Activated CD4-positive, alpha-beta T cell treated with anti-CD3 and anti-CD28 coated beads, Interleukin-2, amount 50 U/mL, for 1 hour (primary cell): ENCODE measurements at places on chromosomes 7 and 10.

DNA sequence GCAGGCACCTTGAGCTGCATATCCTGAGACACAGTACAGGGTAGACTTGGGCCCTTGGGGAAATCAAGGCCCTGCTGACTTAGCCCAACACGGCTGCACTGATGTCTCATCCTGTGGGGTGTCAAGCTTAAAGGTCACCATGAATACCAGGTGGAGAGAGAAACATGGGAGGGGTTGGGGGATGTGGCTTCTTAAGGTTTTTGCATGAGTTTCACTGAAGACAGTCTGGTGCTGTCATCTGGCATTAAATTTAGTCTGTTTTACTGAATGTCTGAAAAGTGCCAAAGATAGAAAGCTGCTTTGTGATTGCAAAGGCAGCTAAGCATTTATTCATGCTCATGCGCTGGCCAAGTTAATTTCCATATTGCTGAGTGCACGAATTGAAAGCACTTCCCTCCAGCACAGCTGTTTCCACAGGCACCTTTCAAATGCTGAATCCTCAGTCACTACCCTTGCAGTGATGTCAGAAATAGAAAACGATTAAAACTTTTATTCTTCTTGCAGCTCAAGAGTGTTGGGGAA lies 102.1 kb downstream of the OSBPL3 start:
- no peak for DNase-seq

GRCh38 chr7:80722616-80723195 lies 84.3 kb downstream of the CD36 start:
- no peak for DNase-seq

- DNase-seq = no peak
Observed at GRCh38 chr10:129780198-129780597, 183.9 kb downstream of the EBF3 start.

DNA sequence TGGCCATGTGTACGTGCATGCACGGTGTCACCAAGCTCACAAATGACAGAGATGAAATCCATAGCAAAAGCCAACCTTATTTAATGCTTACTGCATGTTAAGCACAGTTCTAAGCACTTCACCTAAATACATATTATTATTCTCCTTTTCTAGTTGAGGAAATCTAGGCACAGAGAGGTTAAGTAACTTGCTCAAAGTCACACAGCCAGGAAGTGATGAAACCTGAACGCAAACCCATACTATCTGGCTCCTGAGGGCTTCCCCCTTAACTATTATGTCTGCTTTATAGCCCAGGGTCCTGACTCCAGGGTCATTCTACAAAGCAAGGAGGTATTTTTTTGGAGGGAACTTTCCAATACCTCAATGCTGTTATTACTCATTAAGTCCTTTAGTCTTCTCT lies 61.7 kb downstream of the GAD2 start:
- DNase-seq = no peak

DNA sequence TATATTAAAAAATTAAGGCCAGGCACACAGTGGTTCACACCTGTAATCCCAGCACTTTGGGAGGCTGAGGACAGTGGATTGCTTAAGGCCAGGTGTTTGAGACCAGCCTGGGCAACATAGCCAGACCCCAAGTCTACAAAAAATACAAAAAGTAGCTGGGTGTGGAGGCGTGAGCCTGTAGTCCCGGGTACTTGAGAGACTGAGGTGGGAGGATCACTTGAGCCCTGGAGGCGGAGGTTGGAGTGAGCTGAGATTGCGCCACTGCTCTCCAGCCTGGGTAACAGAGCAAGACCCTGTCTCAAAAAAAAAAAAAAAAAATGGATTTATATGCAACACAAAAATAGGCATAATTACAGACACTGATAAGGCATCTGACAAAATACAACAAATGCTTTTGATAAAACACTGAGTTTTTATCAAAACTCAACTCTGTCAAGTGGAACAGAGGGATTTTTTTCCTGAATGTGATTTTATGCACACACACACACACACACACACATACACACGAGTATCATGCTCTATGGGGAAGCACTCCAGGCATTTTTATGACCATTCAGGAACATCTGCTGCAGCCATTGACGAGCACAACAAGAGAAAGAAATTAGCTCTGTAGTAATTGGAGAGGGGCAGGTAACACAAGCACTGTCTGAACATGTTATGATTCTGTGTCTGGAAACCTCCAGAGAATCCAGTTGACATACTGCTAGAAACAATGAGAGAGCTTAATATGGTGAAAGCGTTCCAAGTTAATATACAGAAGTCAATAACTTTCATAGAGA lies 193.1 kb downstream of the WDR37 start:
- no peak for DNase-seq

- no peak for DNase-seq
Observed at GRCh38 chr10:132037676-132037975, 28.1 kb upstream of the JAKMIP3 start.

GRCh38 chr7:39336442-39336841 lies 229.8 kb upstream of the YAE1 start:
- DNase-seq = no peak

GRCh38 chr7:27103489-27104226 lies 1.2 kb upstream of the HOXA2 start:
- no peak for DNase-seq

GRCh38 chr7:89773611-89774010 lies 380.7 kb upstream of the STEAP1 start:
- no peak for DNase-seq

DNA sequence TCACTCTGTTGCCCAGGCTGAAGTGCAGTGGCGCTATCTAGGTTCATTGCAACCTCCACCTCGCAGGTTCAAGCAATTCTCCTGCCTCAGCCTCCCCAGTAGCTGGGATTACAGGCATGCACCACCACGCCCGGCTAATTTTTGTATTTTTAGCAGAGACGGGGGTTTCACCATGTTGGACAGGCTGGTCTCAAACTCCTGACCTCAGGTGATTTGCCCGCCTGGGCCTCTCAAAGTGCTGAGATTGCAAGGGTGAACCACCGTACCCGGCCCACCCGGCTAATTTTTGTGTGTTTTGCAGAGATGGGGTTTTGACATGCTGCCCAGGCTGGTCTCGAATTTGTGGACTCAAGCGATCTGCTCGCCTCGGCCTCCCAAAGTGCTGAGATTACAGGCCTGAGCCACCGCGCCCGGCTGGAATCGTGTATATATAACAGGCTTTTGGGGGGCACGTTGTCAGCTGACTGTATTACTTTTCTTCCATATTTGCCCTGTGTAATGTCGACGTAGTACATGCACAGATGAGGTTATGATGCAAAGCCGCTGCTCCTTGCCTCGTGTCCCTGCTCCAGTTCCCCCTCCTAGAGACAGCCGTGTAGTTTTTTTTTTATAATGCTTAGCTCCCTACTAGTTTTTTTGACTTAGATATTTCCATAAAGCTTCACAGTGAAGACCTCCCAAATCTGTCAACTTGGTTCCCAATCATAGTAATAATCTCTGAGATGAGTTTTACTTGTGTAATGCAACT lies 883 bp upstream of the TRA2A start:
- DNase-seq = no peak

GRCh38 chr10:80571352-80571751 lies 33.6 kb downstream of the SH2D4B start:
- no peak for DNase-seq

DNA sequence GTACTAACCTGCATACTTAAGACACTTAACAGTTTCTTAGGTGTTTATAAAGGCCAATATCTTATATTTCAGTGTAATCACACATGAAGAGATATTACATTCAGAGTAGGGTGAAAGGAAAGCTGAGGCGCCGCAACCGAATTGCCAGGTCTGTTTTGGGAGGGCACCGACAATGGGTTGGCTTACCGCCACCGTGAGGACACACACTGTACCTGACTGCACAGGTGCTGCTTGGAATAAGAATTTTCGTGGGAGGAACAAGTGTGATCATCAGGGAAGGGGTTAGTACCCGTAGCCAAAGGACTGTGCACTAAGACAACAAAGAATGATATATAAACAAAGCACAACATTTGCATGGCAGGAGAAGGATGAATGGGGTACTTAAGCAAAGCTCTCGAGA lies 591.8 kb downstream of the SUGCT start:
- DNase-seq = no peak

DNA sequence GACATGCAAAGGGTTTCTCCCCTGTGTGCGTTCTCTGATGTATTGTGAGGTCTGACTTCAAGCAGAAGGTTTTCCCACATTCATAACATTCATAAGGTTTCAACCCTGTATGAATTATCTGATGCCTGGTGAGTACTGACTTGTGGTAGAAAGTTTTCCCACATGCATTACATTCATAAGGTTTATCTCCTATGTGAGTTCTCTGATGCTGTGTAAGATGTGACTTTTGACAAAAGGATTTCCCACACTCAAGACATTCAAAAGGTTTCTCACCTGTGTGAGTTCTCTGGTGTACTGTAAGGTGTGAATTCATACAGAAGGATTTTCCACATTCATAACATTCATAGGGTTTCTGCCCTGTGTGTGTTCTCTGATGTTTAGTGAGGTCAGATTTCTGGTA lies 45.1 kb downstream of the ZNF33B start:
- DNase-seq = no peak

DNA sequence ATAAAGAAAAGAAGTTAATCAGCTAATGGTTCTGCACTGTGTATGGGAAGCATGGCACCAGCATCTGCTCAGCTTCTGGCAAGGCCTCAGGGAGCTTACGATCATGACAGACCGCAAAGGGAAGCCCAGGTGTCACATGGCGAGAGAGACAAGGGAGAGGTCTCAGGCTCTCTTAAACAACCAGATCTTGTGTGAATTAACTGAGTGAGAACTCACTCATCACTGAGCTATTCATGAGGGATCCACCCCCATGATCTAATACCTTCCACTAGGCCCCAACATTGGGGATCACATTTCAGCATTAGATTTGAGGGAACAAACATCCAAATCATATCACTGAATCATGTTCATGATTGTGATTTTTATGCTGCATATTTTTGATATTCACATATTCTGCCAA lies 5.8 kb downstream of the USP54 start:
- DNase-seq = no peak

DNA sequence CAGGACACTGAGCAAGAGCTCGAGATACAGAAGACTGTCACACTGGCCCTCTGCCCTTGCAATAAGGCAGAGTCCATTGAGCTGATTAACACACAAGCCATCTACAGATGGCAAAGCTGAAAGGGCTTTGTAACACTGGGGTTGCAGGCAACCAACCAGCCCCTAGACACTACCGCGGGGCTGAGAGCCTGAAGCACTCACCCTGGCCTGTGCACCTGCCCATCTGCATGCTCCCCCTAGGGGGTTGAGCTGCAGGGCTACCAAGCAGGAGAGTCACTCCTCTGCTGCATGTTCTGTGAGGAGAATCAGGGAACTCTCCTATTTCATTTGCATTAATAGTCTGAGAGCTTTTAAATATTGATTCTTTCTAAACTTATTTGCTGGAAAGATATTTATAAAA lies 128.1 kb upstream of the VIPR2 start:
- DNase-seq = no peak

GRCh38 chr7:80934321-80934720 lies 15.5 kb upstream of the SEMA3C start:
- no peak for DNase-seq

DNA sequence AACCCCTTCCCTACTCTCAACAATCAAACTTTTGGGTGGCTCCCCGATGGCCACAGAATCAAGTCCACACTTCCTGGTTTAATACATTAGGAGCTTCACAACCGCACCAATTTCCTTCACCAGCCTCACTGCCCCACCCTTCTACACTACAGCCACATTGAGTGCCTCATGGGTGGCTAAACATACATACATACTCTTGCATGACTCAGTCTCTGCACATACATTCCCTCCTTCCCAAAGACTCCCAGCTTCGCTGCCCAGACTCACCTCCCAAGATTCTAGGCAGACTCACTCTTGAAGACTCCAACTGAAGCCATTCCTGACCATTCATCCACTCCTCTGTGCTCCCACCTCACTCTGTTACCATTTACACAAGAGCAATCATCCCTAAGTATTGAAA lies 15.9 kb downstream of the VPS41 start:
- no peak for DNase-seq

DNA sequence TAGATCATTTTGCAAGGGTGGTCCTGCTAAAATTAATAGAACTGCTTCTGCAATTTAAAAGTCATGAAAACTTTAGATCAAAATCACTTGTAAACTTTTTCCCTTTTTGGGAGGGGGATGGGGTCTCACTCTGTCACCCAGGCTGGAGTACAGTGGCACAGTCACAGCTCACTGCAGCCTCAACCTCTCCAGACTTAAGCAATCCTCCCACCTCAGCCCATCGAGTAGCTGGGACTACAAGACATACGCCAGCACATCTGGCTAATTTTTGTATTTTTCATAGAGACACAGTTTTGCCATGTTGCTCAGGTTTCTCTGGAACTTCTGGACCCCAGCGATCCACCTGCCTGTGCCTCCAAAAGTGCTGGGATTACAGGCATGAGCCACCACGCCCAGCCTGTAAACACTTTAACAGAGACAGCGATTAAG lies 79.7 kb downstream of the LRRC17 start:
- no peak for DNase-seq

DNA sequence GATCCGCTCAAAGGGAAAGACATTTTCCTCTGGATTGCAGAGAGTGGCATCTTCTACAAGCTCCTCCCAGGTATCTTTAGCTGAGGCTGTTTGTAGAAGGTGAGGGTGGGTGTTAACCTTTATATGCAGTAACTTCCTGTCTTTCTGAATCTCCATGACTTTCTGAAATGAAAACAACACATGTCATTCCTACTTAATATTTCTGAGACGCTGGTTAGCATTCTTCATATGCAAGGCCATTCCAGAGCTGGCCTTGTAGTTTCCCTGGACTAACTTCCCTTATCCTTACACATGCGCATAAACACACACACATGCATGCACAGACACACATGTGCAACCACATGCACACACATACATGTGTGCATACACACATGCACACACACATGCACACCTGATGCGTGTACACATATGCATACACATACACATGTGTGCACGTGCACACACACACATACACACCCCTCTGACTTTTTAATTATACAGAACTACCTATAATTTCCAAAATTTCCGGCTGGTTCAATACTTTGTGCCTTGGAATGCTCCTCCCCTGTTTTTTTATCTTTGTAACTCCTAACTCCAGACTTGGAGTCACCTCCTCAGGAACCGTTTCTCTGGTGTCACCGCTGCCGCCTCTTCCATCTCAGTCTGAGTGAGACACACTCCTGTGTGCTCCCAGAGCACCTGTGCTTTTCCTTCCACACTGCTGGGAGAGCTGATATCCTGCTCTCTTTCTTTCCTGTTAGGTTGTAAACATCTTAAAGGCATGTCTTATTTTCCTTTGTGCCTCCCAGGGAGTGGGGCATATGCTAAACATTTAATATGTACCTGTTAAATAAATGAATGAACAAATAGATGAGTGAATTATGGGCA lies 55.2 kb downstream of the LRRC18 start:
- no peak for DNase-seq

DNA sequence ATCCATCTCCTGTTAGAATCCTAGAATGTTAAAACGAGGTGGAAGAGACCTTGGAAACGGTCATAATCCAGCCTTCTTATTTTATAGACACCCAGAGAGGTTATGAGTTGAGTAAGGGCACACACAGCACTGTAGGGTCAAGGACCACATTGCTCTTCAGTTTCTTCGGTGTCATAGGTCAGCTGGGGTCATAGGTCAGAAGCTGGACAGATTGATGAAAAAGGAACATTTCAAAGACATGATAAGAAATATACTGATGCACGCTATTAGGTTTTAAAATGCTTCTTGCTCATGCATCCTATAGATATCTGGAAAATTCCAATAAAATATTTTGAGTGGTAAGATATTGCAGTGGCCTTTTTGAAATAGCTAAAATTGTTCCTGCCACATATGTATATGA lies 60.0 kb upstream of the BMS1 start:
- DNase-seq = no peak
